ENCODE measurements at places on chromosomes 12 and 14.
A peak's percentile ranks its signal among the peaks of the same experiment; 100 is the strongest.

- H3K4me3 ChIP-seq: peak overlapping the region; percentile 12
- peak; percentile 83 for DNase-seq
- peaks cover under 1% of the 10 kb centered on the region for H3K36me3 ChIP-seq
- peaks cover 57% of the 10 kb centered on the region for H3K4me1 ChIP-seq
- H3K27me3 ChIP-seq: no peaks in the 10 kb centered on the region
- H3K27ac ChIP-seq: peak overlapping the region; percentile 97
Observed at GRCh38 chr12:11765817-11766794, 116.6 kb downstream of the ETV6 start.

- no peaks in the 10 kb centered on the region for H3K27me3 ChIP-seq
- no peak for DNase-seq
- H3K4me1 ChIP-seq: no peaks in the 10 kb centered on the region
- no peak overlapping the region for H3K4me3 ChIP-seq
Observed at GRCh38 chr12:31008961-31009840, 64.5 kb upstream of the DDX11 start.

- no peaks in the 10 kb centered on the region for H3K4me1 ChIP-seq
- no peak overlapping the region for H3K27ac ChIP-seq
- H3K36me3 ChIP-seq: no peaks in the 10 kb centered on the region
- H3K4me3 ChIP-seq: no peak overlapping the region
- H3K27me3 ChIP-seq: no peaks in the 10 kb centered on the region
- peak; percentile 1 for DNase-seq
Observed at GRCh38 chr12:61870658-61871484, 389.3 kb upstream of the USP15 start.

- DNase-seq: no peak
- no peaks in the 10 kb centered on the region for H3K27me3 ChIP-seq
- H3K4me3 ChIP-seq: no peak overlapping the region
- H3K4me1 ChIP-seq: peaks cover 27% of the 10 kb centered on the region
- no peak overlapping the region for H3K27ac ChIP-seq
- peaks cover 6% of the 10 kb centered on the region for H3K36me3 ChIP-seq
Observed at GRCh38 chr14:91829511-91829910, 37.8 kb downstream of the TC2N start.

GRCh38 chr14:97379091-97379531 lies 581.9 kb downstream of the VRK1 start:
- H3K4me3 ChIP-seq: no peak overlapping the region
- H3K27me3 ChIP-seq: no peaks in the 10 kb centered on the region
- H3K36me3 ChIP-seq: no peaks in the 10 kb centered on the region
- no peak for DNase-seq
- H3K27ac ChIP-seq: peak overlapping the region; percentile 54
- H3K4me1 ChIP-seq: peaks cover 10% of the 10 kb centered on the region

- no peak overlapping the region for H3K27ac ChIP-seq
- peaks cover 7% of the 10 kb centered on the region for H3K36me3 ChIP-seq
- no peak for DNase-seq
- H3K4me1 ChIP-seq: peaks cover 47% of the 10 kb centered on the region
- H3K4me3 ChIP-seq: no peak overlapping the region
- no peaks in the 10 kb centered on the region for H3K27me3 ChIP-seq
Observed at GRCh38 chr12:113242560-113242959, 21.3 kb downstream of the TPCN1 start.

DNA sequence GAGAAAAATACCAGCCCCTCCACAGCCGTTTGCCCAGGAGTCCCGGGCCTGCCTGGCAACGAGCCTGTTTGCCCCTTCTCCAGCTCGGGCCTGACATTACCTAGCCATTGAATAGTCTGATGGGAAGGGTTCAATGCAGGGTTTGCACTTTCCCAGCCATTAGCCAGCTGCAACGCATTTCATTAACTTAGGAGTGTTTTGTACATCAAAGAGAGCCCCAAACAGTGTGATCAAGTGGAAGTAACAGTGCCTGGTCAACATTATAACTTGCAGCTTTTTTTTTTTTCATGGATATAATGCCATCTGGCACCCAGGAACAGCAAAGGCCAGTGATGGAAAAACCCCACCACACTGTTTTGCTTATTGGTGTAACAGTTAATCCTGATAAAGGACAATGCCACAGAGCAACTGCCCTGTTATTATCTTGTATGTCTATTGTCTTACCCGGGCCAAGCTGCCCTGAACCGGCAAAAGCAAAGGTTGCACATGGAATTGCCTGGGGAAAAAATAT lies 38.0 kb downstream of the BTG1 start:
- no peak overlapping the region for H3K27ac ChIP-seq
- no peak for DNase-seq
- H3K36me3 ChIP-seq: no peaks in the 10 kb centered on the region
- no peaks in the 10 kb centered on the region for H3K27me3 ChIP-seq

DNA sequence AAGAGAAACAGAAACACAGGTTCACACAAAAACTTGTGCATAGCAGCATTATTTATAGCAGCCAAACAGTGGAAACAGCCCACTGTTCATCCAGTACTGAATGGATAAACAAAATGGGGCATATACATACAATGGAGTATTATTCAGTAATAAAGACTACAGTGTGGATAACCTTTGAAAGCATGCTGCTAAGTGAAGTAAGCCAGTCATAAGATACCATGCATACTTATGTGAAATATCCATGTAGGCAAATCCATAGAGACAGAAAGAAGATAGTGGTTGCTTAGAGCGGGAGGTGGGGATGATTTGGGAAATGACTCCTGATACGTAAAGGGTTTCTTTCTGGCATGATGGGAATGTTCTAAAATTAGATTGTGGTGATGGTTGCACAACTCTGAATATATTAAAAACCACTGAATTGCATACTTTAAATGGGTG lies 99.4 kb downstream of the CRADD start:
- H3K4me1 ChIP-seq: peaks cover 9% of the 10 kb centered on the region
- H3K27me3 ChIP-seq: no peaks in the 10 kb centered on the region
- no peak overlapping the region for H3K27ac ChIP-seq
- peaks cover 6% of the 10 kb centered on the region for H3K36me3 ChIP-seq

GRCh38 chr14:74610866-74611649 lies 979 bp downstream of the LTBP2 start:
- peaks cover 27% of the 10 kb centered on the region for H3K27me3 ChIP-seq
- DNase-seq: no peak
- no peak overlapping the region for H3K27ac ChIP-seq
- no peaks in the 10 kb centered on the region for H3K36me3 ChIP-seq

DNA sequence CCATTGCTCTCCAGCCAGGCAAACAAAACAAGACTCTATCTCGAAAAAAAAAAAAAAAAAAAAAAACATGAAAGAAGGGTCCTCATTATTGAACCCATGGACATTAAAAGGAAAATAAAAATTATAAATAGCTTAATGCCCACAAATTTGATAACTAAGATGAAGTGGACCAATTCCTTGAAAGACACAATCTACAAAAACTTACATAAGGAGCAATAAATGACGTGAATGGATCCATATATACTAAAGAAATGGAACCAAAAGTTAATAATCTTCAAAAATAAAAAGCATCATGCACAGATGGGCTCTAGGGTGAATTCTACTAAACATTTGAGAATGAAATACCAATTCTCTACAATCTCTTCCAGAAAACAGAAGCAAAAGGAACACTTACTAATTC lies 47.7 kb upstream of the AP4S1 start:
- peak overlapping the region; percentile 38 for H3K27ac ChIP-seq
- no peak overlapping the region for H3K4me3 ChIP-seq
- H3K36me3 ChIP-seq: no peaks in the 10 kb centered on the region
- no peaks in the 10 kb centered on the region for H3K27me3 ChIP-seq
- no peak for DNase-seq
- H3K4me1 ChIP-seq: peaks cover 35% of the 10 kb centered on the region

DNA sequence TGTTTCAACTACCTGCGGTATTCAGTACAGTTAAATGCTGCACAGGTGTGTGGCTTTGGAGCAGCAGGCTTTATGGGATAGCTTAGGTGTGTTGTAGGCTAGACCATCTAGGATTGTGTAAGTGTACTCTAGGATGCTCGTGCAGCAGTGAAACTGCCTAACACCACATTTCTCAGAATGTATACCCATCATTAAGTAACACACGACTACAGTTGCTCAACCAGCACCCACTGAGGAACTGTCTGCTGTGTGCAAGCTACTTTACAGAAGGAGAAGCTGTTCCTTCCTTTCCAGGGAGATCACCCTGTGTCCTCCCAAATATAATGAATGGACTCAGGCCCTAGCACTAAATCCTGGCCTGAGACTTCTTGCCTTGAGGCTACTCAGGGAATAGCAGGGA lies 94.8 kb downstream of the SLC24A4 start:
- H3K4me1 ChIP-seq: peaks cover 12% of the 10 kb centered on the region
- DNase-seq: no peak
- no peak overlapping the region for H3K4me3 ChIP-seq
- H3K27ac ChIP-seq: no peak overlapping the region
- no peaks in the 10 kb centered on the region for H3K36me3 ChIP-seq
- H3K27me3 ChIP-seq: peaks cover 29% of the 10 kb centered on the region

- H3K27me3 ChIP-seq: no peaks in the 10 kb centered on the region
- no peaks in the 10 kb centered on the region for H3K36me3 ChIP-seq
- no peak for DNase-seq
- H3K4me3 ChIP-seq: no peak overlapping the region
- peaks cover 74% of the 10 kb centered on the region for H3K4me1 ChIP-seq
Observed at GRCh38 chr12:96371138-96371789, 29.0 kb downstream of the CDK17 start.

DNA sequence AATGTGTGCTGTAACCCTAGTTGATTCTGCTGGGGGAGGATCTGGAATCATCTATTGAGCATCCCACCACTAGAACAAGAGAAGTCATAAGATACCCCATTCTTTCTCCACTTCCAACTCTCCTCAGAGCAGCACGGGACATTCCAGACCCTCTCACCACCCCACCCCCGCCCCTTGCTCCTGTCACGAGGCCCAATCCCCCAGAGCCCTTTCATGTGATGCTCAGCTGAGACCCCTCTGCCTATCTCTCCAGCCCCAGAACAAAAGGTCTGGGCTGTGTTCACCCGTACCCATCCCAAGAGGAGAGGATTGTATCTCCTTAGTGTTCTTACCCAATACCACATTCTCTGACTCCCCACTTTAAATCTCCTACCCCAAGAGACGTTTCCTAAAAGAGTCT lies 602 bp downstream of the PMEL start:
- peak overlapping the region; percentile 38 for H3K4me3 ChIP-seq
- H3K27me3 ChIP-seq: no peaks in the 10 kb centered on the region
- peaks cover 29% of the 10 kb centered on the region for H3K4me1 ChIP-seq
- no peak overlapping the region for H3K27ac ChIP-seq
- no peaks in the 10 kb centered on the region for H3K36me3 ChIP-seq

DNA sequence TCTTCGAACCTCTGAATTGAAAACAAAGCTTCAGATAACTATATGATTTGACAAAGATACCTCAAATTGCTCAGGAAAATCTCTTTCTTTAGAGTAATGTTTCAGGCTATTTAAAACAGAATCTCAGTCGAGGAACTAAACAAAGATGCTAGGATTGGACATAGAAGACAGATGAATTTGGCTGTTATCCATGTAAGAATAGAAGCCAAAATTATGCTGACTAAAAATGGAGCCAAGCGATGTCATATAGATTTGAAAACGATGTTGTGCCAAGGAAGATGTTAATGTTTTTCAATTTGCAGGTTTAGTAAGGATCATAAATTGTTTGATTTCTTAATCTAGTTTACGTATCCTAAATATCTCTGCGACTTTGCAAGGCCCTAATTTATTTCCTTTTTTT lies 295.9 kb downstream of the FOXG1 start:
- H3K27ac ChIP-seq: no peak overlapping the region
- H3K4me3 ChIP-seq: no peak overlapping the region
- H3K4me1 ChIP-seq: no peaks in the 10 kb centered on the region
- DNase-seq: no peak

DNA sequence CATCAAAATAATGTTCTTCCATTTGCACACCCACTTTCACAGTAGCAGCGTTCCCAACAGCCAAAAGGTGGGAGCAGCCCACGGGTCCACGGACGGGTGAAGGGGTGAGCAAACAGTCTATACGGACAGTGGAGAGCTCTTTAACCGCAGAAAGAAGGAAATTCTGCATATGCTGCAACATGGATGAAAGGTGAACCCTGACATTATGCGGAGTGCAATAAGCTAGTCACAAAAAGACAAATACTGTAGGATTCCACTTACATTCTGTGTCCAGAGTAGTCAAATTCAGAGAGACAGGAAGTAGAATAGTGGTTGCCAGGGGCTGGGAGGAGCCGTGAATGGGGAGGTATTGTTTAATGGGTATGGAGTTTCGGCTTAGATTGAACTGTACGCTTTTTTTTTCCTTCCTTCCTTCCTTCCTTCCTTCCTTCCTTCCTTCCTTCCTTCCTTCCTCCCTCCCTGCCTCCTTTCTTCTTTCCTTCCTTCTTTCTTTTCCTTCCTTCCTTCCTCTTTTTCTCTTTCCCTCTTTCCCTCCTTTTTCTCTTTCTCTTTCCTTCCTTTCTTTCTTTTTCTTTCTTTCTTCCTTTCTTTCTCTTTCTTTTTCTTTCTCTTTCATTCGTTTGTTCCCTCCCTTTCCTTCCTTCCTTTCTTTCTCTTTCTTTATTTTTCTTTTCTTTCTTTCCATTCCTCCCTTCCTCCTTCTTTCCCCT lies 15.8 kb upstream of the ANKRD9 start:
- peak overlapping the region; percentile 42 for H3K27ac ChIP-seq
- H3K27me3 ChIP-seq: no peaks in the 10 kb centered on the region
- H3K4me3 ChIP-seq: peak overlapping the region; percentile 94
- peak; percentile 44 for DNase-seq

DNA sequence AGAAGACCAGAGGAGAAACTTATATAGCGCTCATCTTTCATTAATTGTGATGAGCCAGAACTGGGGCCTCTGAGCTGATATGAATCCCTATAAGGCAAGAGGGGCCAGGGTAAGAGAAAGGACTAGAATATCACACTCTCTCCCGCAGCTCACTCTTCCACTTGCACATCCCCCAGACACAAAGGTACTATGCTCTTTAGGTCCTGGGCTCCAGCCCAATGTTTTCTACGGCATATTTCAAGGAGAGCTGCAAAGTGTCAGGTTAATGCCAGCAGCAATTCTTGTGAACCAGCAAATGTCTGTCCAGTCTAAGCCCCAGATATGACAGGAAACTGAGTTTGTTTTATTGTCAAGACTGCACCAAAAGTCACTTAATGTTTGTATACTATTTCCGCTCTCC lies 29.4 kb downstream of the PPP2R5E start:
- no peak for DNase-seq
- peaks cover 57% of the 10 kb centered on the region for H3K4me1 ChIP-seq
- H3K27me3 ChIP-seq: no peaks in the 10 kb centered on the region
- peak overlapping the region; percentile 67 for H3K27ac ChIP-seq
- no peak overlapping the region for H3K4me3 ChIP-seq

GRCh38 chr14:97687944-97688630 lies 890.9 kb downstream of the VRK1 start:
- peaks cover 8% of the 10 kb centered on the region for H3K27me3 ChIP-seq
- no peak for DNase-seq
- H3K4me1 ChIP-seq: no peaks in the 10 kb centered on the region
- no peaks in the 10 kb centered on the region for H3K36me3 ChIP-seq
- no peak overlapping the region for H3K4me3 ChIP-seq
- no peak overlapping the region for H3K27ac ChIP-seq

GRCh38 chr12:122399592-122400373 lies 22.7 kb downstream of the CLIP1 start:
- H3K4me3 ChIP-seq: peak overlapping the region; percentile 80
- peaks cover 25% of the 10 kb centered on the region for H3K4me1 ChIP-seq
- DNase-seq: peak; percentile 53
- H3K27ac ChIP-seq: no peak overlapping the region
- H3K36me3 ChIP-seq: no peaks in the 10 kb centered on the region

GRCh38 chr12:83323866-83324265 lies 637.2 kb downstream of the TMTC2 start:
- no peak overlapping the region for H3K27ac ChIP-seq
- no peak for DNase-seq
- no peak overlapping the region for H3K4me3 ChIP-seq
- no peaks in the 10 kb centered on the region for H3K4me1 ChIP-seq

GRCh38 chr12:32661706-32662105 lies 17.4 kb upstream of the DNM1L start:
- no peaks in the 10 kb centered on the region for H3K27me3 ChIP-seq
- H3K4me1 ChIP-seq: no peaks in the 10 kb centered on the region
- no peak overlapping the region for H3K4me3 ChIP-seq
- no peaks in the 10 kb centered on the region for H3K36me3 ChIP-seq

Measured in naive B cell (primary cell).